ENCODE measurements at places on chromosomes 2 and 18.

DNA sequence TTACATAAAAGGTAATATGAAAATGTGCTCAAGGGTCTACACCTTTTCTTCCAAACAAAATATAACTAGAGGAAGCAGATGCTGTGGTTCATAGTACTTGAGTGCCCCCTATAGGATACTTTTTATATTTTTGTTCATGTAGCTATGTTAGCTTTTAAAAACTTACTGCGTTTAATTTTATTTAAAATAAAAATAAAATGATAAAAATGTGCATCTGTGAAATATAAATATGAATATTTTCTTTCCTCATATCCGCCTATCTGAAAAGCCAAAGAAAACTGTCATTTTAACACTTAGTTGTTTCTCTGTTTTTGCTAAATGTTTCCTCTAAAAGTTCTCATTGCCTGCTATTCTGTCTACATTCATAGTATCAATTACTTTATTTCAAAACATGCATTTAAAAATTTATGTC is 9.6 kb upstream of the LRP1B start:
- DNase-seq = no peak

- DNase-seq = no peak
Measured at GRCh38 chr2:241619597-241620418, 17.1 kb downstream of the THAP4 start.

- no peak for DNase-seq
Measured at GRCh38 chr2:203444738-203445137, 90.4 kb downstream of the RAPH1 start.

DNA sequence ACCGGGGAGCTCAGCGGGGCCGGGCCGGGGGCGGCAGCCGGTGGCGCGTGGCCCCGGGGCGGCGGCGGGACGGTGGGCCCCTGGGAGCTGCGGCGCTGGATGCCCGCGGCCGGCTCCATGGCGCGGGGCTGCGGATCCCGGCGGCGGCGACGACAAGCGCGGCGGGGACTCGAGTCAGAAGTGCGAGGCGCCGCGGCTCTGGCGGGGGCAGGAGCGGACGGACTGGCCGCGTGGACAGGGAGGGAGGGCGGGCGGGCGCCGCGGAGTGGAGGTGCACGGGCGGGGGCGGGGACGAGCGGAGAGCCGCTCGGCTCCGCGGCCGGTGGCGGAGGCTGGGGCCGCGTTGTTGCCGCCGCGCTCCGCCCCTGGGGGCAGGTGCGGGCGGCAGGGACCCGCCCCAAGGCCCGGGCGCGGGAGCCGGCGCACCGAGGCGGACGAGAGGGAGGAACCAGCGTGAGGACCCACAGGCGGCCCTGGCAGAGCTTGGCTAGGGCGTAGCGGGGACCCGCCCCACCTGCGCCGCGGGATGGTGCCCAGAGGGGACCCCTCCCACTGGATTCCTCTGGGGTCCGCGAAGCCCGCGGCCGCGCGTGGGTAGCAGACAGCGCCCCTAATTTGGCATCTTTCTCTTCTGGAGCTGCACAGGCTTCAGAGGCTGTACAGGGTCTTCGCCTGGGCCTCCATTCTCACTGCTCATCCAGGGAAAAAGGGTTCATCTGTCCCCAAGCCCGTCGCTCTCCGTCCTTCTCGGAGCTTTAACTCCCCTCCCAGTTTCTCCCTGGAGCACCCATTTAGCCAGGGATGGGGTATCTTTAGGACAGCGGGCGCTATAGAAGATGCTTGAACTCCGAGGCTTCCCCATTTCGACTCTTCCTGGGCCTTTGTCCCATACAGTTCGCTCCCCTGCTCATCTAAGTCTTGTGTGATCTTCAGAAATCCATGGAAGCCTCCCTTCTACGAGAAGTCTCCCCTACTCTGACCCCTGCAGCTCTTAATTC is at the start of gene TMEM163:
Gene TMEM163, minus strand, starts transcription at position 184 of the 998 bp plus-strand sequence.
- no peak for DNase-seq

DNA sequence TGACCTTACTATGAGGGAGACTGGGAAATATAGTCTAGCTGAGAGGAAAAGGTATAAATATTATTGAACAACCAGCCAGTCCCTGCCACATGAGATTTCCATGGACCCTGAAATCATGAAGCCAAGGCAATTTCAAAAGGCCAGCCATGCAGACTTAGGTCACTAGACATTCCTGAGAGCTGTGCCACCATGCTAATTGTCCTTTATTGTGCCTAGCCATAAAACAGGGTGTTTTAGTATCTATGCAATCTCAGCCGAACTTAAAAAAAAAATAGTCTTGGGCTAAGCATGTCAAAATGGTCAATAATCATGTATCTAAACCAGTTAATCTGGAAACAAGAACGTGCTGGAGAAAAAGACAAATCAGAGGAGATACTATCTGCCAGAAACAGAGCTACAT is 269.5 kb downstream of the LNPK start:
- no peak for DNase-seq

DNA sequence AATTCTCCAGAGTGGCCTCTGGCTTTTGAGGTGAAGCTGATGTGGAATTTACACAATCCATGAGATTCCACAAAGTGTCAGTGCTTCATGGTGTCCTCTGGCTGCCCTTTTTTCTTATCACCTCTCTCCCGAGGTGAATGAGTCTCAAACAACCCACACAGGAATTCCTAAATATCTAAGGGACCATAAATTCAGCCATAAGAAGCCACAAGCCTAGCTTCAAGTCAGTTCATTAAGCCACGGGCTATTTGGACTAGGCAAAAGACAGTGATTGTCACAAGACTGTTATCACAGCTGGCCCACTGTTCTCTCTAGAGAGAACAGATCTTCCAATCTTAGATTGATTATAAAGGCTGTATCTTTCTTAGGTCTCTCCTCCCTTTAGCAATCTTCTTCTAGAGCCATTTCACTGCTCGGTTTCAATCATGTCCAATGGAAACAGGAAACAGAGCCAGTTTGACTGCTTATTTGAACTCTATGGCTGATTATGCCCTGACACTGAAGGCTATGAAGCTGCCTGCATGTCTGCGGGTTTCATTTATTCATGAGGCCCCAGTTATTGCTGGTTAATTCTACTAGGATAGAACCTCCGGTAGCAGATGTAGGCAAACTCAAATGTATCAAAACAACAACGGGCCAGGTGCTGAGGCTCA is 4.1 kb downstream of the NEMP2 start:
- DNase-seq = no peak

DNA sequence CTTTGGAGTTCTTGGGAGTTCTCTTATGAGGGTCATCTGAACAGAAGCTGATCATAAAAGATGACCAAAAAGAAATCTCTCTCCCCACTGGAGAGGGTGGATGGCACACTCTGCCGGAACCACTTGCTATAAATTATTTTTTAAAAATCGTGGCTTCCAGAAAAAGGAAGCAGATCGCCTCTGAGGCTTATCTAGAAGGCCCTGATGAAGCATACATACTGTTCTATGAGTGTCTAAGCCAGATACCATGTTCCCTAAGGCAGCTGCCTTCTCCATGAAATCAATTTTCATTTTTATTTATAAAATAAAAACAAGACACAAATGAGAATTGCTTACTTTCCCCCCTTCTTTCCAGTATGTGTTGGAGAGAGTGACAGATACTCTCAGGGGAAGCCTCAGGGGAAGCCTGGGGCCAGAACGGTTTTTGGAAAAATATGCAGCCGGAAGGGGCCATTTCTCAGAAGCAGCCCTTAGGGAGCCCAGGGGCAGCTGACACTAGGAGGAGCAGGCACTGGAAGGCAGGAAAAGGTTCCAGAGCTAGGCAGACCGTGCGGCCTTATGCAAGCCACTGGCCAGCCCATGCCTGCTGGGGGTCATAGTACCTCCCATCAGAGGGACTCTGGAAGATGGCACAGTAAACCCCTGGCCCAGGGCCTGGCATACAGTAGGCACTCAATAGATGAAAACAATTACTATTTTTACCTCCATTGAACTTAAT is 130.6 kb downstream of the CABLES1 start:
- DNase-seq = no peak

- DNase-seq = no peak
Measured at GRCh38 chr2:15588329-15588919, 3.2 kb upstream of the DDX1 start.

DNA sequence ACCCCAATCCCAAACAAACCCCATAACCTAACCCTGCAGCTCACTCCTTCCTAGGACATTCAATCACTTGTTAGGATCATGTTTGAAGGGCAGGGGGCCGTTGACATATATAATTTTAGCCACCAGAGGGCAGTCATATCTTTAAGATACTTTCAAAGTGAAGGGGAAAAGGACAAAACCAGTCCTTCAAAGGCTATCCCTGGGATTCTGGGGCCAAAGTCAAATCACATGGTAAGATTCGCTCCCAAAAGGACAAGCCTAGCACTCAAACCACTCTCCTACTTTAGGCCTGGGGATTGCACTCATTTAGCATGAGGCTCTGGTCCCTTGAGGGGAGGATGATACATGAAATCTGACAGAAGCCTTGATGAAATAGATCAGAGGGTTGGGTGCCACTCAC is 44.6 kb downstream of the HAUS1 start:
- no peak for DNase-seq

DNA sequence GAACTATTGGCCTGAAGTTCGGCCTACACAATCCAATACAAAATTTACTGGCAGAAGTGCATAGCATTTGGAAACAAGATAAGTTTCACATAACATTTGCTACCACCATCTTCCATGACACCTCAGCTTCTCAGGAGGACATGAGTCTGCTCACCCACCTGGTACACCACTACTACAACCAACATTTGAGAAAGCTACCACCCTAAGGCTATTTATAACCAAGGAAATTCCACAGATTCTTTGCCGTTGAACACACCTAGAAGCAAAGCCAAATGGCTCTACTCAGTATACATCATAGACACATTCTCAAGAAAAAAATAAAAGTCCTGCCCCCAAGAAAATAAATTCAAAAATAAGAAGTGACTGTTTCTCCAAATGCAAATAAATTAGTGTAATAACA is 145.3 kb downstream of the SPAG16 start:
- DNase-seq = no peak
